ENCODE measurements at places on chromosomes 1 and 21.

DNA sequence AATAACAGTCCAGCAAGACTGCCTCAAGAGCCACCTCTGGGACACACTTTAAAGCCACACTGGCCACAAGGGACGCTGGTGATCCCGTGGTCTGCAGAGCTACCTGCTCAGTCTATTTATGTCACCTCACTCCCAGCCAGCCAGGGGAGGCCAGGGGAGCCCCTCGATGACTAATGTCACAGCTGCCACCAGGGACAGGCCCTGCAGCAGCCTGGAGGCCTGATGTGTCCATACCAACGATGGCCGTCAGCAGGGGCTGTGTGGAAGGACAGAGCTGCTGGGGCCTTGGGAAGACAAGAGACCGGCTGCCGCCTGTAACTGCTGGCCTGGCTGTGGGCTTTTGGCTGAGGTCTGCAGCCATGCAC is 71.0 kb downstream of the SIK1 start:
- no peak for DNase-seq

- no peak for DNase-seq
Observed at GRCh38 chr1:147665521-147665920, 4.8 kb downstream of the ACP6 start.

DNA sequence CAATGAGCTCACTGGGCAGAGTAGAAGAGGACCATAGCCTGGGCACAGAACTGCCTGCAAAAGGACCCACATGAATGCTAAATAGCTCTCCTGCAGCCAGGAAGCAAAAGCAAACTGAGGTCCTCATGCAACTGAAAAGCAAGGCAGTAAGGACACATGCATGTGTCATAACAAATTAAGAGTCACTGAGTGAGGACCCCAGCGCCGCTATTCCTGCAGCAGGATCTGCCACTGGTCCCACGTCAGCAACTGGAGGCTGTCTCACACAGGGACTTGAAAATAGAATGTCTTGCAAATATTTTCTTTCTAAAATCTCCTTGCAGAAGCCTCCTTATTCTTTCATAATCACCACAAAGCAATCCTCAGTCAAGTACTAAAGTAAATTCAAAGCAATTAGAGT is 559.6 kb upstream of the DAB1 start:
- DNase-seq, result no peak

DNA sequence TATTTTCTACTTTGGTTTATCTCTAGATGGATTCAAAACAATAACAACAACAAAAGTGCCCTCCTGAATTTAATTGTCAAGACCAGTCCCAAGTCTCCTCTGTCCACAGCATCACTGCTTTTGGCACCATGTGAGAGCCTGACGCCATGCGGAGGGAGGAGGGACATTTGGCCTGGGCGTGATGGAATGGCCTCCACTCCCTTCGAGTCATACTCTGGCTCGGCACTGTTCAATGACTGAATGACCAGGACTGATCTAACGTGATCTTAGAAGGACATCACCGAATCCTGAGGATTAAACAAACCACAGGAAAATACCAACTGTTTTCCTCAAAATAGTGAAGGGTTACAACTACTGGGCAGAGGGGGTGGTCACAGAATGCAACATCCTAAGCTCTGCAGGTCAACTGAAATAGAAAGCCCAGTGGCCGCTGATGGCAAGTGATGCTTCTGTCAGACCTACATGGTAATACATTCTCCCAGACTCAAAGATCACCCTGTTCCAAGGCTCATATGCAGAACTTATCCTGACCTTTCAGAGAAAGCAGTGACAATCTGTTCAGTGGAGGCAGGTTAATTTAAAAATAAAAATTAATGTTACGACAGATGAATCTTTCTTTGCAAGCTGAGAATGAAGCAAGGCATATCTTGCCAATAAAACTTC is 19.1 kb downstream of the SRSF4 start:
- no peak for DNase-seq

DNA sequence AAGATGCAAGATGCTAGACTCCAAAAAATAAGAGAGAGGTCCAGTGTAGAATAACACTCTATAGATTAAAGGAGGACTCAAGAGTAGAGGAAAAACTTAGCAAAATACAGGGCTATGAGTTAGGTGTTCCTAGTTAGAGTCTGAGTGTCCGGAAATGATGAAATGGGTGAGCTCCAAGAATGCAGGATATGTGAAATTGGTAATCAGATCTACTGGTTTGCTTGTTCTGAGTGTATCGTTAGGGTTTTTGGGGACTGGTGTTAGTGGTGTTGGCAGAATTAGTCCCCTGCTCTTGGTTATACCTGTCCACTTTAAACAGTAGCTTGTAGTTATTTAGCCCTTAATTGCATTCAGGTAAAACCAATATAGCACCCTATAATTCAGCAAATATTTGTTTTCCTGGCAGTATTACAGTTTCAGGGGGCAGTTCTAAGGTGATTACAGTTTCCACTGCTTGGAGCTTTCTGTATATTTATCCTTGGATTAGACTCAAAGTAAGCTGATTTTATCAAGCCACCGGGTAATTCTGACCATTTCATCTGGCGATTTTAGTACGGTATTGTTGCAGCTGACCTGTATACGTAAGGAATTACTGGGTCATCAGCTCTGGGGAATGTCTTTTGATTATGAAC is 332.7 kb downstream of the CHRM3 start:
- DNase-seq, result no peak

DNA sequence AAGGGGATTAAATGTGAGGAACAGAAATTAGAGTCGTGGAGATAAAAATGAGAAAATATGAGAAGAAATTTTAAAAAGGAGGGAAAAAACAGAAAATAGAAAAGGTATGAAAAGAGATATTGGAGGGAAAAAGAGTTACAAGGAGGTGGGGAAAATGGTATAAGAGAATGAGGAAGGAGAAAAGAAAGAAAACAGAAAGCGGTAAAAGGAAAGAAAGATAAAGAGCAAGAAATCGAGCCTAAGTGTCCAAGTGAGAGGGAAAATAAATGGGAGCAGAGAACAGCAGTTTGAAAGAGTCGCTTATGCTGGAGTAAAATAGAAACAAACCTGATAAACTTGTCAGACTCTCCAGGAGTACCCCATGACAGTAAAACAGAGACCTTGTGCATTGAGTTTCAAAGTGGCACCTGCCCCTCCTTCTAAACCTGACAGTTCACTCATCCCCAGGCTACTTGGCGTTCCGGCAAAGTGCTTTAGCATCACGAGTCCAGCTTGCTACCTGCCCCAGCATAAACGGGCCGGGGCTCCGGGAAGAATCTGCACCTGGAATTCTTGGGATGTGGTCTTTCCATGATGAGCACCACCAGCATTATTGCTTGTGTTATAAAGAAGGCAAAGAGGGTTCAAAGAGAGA is 585 bp downstream of the NEGR1 start:
- DNase-seq, result no peak

- DNase-seq, result no peak
Observed at GRCh38 chr1:54190526-54190925, 9.3 kb downstream of the CYB5RL start.

DNA sequence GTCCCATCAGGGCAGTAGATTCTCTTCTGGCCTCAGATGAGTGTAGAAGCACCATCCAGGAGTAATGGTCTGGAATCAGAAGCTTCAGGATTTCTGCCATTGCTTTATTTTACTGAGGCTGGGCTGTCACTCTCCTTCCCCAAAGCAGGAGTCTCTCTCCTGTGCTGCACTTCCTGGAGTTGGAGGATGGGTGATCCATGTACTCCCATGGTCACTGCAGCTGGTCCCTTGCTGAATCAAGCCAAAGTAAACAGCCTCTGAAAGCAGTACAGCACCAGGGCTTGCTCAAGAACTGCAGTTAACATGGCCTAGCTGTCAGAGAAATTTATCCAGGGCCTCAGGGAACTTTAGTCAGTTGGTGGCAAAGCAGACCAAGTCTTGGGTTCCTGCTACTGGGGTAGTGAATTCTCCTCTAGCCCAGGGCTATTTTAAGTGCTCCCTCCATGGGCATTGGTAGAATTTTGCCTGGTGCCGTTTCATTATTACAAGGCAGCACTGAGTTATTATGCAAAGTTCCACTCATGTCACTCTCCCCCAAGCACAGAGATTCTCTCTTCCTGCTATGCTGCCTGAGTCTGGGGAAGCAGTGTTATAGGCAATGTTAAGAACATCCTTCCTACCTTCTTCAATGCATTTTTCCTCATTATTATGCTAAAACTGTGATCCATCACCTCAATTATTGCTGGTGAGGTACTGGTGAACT is 29.5 kb downstream of the DRAM2 start:
- DNase-seq, result no peak

DNA sequence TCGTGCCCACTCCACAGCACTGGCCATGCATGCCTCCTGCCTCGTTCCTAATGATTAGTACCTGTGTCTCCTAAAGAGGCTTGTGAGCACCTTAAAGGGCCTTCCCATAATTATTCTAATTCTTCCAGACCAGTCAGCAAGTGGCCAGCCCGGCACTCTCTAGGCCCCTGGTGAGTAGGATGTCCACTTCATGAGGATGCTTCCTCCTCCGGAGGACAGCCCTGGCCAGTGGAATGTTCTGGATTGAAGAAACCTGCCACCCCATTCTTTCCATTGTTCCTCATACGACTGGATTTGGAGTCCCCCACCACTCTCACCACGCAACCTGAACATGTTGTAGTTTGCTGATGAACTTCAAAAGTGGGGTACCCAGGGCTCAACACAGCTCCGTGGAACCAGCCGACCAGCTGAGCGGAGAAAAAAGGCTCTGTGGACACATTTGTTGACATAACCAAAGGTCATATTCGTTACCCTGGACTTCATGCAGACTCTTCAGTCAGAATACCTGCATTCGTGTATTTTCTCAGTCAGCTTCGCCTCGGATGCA is 46.7 kb upstream of the LBR start:
- DNase-seq, result peak; percentile 59

DNA sequence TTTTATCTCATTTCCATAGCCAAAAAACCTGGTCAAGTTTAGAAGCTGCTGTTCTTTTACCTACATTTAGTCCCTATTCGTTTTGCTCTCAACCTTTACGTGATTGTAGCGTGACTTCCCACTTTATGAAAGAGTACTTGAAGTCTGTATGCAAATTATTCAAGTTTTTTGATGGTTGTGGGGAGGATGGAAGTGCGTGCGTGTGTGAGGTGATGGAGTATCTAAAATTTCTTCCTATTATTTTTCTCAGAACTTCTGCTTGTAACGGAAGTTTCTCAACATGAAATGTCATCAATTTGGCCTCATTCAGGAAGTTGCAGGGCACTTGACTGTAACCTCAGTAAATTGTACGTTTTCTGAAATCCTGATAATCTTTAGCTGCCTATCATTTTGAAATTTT is 64.0 kb downstream of the SAMSN1 start:
- no peak for DNase-seq

- no peak for DNase-seq
Observed at GRCh38 chr1:40593449-40594186, 62.2 kb downstream of the ZNF684 start.

- no peak for DNase-seq
Observed at GRCh38 chr1:236568285-236568894, 35.9 kb downstream of the HEATR1 start.

GRCh38 chr1:118185084-118185832 is at the start of gene SPAG17:
SPAG17 (minus strand) TSS chr1:118185228; CDS start chr1:118185157, 71 bp downstream.
- DNase-seq, result peak; percentile 77

- DNase-seq, result no peak
Observed at GRCh38 chr1:56092684-56093570, 486.4 kb downstream of the PLPP3 start.

GRCh38 chr1:4585216-4585615 is 69.2 kb upstream of the AJAP1 start:
- no peak for DNase-seq

DNA sequence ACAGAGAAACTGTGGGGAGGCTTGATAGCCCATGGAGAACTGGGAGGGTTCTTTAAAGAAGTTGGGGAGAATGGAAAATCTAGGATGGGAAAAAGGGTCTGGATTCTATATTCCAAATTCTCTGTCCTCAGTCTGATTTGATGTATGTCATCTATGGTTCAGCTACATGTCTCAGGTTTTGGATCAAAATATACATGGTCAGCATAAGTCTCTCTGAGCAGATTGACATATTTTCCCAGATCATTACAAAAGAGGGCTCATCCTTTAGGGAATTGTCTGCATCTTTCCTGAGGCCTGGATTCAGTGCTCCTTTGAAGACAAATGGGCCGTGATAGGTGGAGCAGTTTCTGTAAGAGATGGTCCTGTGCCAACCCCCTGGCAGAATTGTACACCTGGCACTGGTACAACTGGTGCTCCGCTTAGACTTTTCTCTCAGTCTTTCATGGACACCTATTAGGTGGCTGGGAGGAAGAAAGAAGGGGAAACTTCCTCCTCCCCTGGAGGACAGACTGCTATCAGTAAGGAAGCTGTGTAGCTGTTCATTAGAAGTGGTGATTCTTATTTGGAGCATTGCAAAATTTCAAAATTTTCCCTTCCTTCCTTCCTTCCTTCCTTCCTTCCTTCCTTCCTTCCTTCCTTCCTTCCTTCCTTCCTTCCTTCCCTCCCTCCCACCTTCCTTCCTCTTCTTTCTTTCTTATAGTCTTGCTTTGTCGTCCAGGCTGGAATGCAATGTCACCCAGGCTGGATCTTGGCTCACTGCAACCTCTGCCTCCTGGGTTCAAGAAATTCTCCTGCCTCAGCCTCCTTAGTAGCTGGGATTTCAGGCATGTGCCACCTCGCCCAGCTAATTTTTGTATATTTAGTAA is 26.1 kb upstream of the RGL1 start:
- no peak for DNase-seq

- DNase-seq, result no peak
Observed at GRCh38 chr21:35281956-35282355, 232.9 kb upstream of the RUNX1 start.

DNA sequence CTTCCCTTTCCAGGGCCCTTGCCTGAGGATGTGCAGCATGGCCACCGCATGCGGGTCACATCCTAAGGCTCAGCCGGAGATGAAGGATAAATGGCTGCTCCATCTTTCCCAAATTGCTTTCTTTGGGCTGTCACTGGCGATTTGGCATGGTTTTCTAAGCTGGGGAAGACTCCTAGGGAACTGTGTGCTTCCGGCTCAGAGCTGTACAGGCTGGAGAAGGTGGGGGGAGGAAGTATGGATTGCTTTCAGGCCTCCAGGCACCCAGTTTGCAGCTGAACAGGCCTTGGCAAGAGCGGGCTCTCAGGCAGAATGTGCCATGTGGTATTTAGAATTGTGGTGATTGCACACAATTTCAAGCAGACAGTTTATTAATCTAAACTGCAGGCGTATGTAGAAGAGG is 48.9 kb downstream of the TMEM53 start:
- DNase-seq, result no peak

DNA sequence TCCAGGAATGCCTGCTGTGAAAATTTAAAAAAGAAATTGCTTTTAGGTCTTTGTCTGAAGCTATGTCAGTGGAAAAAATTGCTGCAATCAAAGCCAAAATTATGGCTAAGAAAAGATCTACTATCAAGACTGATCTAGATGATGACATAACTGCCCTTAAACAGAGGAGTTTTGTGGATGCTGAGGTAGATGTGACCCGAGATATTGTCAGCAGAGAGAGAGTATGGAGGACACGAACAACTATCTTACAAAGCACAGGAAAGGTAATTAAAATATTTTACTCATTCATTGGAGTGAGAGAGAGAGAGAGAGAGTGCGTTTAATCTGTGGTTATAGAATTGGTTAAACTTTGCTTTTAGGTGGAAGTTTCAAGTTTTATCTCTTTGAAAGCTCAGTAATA is 20.0 kb downstream of the CDC73 start:
- no peak for DNase-seq
